ENCODE measurements at places on chromosomes 3 and 15.

DNA sequence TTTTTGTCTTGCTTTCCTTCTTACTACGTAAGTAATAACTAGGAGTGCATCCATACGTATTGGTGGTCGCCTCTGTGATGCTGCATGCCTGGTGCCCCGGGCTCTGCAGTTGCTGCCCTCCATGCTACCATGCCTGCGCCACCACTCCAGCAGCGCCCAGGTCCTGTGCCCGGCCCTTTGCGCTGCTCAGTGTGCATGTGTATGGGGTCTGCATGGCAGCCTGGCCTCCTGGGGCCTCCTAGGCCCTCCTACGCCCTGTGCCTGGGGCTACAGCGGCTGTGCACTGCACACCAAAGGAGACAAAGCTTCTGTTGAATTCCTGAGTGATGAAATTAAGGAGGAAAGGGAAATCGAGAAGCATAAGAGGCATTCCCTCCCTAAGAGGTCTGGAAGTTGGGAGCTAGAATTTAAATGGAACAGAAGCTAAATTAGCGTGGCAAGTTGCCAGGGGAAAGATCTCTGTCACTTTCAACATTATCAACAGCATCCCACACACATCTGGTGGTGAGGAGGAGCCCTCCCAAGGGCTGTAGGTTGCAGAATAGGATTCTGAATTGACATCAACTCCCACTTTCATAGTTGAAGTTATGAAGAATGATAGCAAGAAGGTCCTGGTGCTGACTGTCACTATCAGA lies 275.0 kb upstream of the CHRM5 start:
- DNase-seq, result no peak

DNA sequence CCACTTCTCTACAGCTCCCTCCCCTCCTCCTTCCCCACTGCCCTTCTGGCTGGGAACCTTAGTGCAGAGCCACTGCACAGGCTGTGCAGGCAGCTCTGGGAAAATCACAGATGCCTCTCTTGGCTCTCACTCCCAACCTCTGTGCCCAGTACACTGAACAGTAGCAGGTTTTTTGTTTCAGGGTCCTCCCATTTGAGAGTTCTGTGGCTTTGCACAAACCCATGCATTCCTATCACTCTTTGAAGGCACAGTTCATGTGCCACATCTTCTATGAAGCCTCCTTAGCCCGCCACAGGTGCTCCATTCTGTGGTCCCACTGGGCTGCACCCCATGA lies 103.9 kb downstream of the SNRK start:
- DNase-seq, result no peak

GRCh38 chr15:69105451-69105985 lies 54.9 kb upstream of the GLCE start:
- DNase-seq, result no peak

DNA sequence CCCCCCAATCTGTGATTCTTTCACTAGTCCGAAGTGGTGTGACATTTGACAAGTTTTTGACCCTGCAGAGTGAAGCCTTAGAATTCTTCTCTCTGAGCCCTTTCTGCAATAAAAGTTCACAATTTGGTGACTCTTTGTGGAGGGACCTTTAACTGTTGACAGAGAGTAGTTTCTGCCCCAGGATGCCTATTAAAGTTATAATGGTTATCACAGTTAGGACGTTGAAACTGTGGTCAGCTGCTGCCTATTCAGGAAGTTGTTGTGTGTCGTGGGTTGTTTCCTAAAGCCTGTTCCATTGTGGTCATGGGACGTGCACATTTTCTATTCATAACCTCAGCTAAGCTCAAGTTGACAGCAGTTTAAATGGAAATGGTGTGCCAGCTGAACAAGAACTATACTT lies 274.5 kb downstream of the NEK10 start:
- no peak for DNase-seq

- no peak for DNase-seq
These were observed 163.4 kb downstream of the PTPRG start for GRCh38 chr3:61724801-61725200.

DNA sequence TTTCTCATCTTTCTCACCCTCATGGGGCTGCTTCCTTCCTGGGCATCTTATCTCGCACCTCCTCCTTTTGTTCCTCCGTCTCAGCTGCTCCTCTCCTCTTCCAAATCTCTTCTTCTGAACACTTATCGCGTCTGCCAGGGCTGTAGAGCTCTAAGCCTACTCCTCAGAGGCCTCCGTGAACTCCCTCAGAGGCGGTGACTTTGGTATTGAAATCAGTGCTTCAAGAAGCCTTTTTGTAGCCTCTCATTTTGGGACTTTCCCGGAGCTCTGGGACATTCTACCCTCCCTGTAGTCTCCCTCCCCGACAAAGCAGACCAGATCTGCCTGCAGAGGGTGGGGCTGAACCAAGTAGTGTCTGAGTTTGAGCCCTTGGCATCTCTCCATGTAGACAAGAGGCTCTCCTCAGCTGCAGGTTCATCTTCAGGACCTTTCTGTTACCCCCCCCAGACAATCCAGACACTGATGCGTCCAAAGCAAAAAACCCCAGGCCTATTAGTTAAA lies 17.5 kb upstream of the CPNE9 start:
- no peak for DNase-seq

DNA sequence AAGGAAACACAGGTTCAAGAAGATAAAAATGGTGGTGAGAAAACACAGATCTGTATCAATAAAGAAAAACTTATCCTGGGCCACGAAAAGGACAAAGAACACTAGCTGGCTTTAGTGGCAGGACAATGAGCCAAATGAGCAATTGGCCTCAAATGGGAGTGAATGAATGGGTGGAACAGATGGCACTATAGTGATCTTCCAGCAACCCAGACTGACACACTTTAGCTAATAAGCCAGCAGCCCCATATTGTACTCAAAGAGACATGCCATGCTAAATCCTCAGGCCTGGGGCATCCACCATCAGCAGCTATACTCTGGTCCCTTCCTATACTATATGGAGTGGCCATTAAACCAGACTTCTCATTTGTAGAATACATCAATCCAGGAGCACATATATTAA lies 60.0 kb upstream of the GADL1 start:
- DNase-seq, result no peak

- DNase-seq, result no peak
These were observed 100.8 kb downstream of the TMEM266 start for GRCh38 chr15:76160426-76161152.

DNA sequence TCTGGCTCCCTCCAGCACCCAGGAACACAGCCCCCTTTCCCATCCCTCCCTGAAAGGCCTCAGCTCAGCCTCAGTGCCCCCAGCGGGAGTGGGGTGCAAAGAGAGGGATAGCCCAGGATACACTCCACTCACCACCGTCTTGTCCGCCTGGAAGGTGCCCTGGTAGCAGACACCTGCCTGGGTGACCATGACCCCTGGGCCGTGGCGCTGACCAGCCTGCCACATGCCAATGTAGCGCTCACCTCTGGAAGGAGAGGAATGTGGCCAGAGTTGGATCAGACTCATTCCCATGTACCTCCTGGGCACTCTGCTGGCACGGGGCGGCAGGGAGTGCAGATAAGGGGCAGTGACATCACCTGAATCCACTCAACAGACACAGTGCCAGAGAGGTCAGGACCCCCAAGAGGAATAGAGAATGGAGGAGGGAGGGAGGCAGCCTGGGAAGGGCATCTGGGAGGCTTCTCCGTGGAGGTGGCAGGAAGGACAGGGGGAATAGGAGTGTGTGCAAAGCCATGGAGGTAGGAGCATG lies 13.1 kb downstream of the ALS2CL start:
- no peak for DNase-seq

GRCh38 chr3:105359098-105359762 lies 7.5 kb upstream of the ALCAM start:
- no peak for DNase-seq

DNA sequence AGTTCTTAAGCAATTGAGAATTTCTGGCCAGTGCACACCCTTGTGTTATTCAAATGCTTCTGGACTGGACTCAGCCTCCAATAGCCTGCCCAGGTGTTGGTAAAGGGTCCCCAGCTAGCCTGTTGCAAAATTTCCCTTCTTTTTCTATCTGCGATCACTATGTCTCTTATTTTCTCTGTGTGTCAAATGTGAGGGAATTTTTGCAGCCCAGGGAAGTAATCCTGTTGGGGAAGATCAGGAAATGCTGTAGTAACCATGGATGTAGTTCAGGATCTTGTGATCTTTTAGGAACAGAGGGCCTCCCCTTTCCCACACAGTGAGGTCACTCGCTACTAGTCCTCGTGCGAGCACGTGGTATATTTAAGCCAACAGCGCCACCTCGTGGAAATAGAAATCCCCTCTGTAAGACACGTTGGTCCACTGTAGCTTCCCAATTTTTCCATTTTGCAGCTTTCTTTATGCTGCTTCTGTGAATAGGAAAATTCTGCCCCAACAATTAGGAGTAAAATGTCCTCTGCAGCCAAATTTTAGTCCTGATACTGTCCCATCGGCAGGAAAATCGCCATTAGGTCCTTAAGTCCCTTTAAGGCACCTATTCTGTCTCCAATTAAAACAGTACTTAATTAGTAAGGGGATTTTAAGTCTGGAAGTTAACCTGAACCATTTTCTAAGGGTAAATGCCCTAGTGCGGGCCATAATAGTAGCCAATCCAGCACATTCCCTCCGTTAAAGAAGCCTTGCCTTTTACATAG lies 4.0 kb upstream of the SMCO1 start:
- DNase-seq, result no peak

GRCh38 chr3:151611419-151611818 lies 122.3 kb upstream of the AADACL2 start:
- no peak for DNase-seq

GRCh38 chr3:150215616-150216015 lies 192.5 kb upstream of the TSC22D2 start:
- no peak for DNase-seq

DNA sequence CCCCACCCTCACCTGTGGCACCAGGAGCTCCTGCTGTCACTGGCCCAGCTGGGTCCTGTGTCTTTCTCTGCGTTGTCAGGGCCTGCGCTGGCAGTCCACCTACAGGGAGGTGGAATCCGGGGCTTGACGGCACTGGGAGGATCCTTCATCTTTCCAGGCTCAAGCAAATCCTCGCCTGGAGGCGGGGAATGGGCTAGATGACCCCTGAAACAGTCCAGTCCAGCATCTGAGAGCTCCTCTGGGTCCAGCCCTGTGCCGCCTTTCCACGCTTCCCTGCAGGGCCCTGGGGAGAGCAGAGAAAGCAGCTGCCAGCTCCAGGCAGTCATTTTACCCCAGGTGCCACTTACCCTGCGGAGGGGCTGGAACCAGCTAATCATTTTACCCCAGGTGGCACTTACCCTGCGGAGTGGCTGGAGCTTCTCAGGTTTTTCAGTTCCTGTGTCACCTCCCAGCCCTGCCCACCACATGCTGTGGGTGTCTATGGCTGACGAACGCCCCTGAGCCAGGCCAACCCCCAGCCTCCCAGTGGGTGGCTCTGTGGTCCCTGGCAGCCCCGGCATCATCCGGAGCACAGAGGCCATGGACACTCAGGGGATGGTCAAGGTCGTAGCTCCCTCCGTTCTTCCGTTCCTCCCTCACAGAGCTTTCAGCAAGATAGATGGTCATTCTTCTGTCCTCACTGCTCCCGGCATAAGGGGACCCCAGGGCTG lies 17.9 kb upstream of the ADIPOQ start:
- no peak for DNase-seq

GRCh38 chr3:101512396-101512645 lies 691 bp downstream of the SENP7 start:
- DNase-seq, result no peak

GRCh38 chr3:94619643-94620042 lies 556.8 kb downstream of the NSUN3 start:
- no peak for DNase-seq

DNA sequence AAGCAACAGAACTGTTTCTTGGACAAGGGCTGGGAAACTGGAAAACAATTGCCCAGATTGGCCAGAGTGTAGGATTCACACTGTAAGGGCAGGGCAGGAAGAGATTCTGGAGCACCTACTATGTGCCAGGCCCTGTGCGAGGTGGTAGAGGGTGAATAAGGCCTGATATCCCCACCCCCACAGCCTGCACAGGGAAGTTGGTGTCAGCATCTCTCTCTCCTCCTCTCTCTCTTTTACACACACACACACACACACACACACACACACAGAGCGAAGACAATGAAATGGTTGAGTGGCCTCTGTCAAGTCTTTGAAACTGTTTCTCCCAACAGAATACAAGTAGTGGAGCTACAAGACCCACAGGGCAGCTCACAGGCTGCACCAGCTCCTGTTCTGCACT lies 47.1 kb upstream of the SLCO2A1 start:
- DNase-seq, result no peak

DNA sequence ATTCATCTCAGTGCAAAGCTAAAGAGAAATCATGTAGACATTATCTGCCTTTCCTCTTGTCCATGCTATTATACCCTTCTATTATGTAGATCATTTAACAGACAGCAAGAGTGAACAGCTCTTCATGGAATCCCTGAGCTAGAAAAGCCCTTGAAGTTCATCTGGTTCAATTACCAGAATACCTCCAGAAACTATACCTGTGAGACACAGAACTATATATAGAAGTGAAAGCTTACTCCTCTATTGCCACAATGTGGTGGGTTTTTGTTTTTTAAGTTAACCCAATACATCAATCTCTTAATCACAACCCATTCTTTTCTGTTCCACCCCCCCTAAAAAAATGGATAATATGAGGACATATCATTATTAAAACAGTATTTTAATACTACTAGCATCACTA lies 347.7 kb downstream of the PLCL2 start:
- DNase-seq, result no peak

DNA sequence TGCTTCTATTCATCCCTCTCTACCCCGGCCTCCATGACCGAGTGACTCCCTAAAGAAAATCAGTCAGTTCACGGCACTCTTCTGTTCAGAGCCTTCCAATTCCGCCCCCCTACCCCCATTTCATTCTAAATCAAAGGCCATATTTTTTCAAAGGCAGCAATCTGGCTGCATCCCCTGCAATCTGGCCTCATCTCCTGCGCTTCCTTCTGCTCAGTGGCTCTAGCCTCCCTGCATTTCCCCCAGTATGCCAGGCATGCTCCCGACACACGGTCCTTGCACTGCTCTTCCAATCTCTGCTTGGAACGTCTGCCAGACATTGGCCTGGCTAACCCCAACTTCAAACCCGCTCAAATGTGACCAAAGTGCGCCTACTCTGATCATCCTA lies 67.7 kb downstream of the EXOG start:
- no peak for DNase-seq

DNA sequence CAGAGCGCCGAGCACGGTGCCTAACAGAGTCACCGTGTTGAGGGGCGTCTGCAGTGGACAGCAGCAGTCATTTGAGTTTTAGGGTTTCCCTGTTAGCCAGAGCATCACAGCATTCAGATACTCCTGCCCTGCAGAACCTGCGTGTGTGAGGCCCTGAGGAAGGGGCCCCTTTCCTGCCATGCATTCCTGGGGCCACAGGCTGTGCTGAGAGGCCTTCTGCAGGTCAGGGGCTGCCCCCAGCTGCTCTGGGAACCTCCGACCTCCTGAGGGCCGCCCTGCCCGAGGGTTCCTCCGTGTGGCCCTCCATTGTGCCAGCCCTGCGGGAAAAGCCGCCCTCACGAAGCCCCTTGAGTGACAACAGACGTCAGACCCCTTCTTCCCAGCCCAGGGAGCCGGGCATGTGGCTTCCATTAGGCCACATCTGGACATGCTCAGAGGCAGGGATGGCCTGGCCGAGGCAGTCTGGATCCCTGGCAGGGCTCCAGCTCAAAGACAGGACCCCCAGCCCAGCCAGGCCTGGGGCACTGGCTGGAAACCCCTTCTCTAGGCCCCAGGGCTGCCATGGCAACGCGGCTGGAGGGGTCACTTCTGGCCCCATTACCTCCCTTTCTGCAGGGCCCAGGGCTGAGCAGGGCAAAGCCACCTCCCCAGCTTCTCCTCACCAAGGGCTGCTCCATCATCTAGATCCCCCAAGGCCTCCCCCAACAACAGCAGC lies 25.3 kb downstream of the FBLN2 start:
- DNase-seq, result no peak

GRCh38 chr3:39183211-39184080 lies 8.9 kb downstream of the XIRP1 start:
- no peak for DNase-seq
